Gastrocnemius medialis (tissue), 4 donors: ENCODE measurements at places on chromosomes 3 and 15. TPM values are rescaled to one million over a fixed set of nuclear protein-coding genes. Genes with fewer than 3 reads are reported as not detected.

GRCh38 chr3:197953325-197953724 is 3.3 kb downstream of the RPL35A start:
- peaks cover 27% of the 10 kb centered on the region for H3K4me1 ChIP-seq
- DNase-seq, result no peak
- no peaks in the 10 kb centered on the region for H3K27me3 ChIP-seq

- no peak overlapping the region for H3K27ac ChIP-seq
- H3K4me1 ChIP-seq, result no peaks in the 10 kb centered on the region
- H3K27me3 ChIP-seq, result no peaks in the 10 kb centered on the region
- DNase-seq, result no peak
Observed at GRCh38 chr3:138032567-138032966, 22.6 kb downstream of the CLDN18 start.

DNA sequence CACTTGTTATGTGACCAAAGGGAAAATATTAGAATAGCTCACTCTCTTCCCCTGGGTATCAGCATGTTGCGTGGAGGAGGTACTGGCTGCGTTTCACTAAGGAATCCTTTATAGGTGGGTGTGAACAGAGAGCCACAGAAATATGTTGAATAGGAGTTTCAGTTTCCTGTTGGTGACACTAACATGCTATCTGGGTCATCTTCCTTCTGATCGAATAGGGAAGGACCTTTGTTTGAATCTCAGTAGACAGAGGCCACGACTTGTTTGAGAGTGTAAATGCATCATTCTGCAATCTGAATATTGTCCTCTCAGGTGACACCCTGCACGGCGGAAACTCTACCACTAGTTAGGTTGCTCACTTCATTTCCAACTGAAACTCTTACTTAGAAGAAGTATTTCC is 157.9 kb upstream of the SLC2A2 start:
- DNase-seq, result no peak
- H3K27me3 ChIP-seq, result no peaks in the 10 kb centered on the region
- H3K36me3 ChIP-seq, result no peaks in the 10 kb centered on the region
- no peak overlapping the region for H3K4me3 ChIP-seq
- peaks cover 29% of the 10 kb centered on the region for H3K4me1 ChIP-seq

DNA sequence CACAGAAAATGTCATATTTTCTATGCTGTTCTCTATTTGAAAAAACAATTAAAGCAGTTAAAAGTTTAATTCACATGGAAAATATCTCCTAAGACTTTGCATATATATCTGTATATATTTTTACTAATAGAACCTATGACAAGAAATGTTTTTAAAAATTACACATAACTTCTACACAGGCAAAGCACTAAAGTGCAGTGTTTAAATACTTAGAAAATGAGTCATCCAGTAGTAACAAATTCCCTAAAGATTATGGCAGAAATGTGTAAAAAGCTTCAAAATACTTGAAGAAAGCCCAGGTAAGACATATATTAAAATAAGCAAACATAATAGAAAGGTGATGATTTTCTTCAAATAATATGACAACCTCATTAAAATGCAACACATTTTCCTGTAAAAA is 236.6 kb downstream of the TBC1D5 start:
- no peaks in the 10 kb centered on the region for H3K27me3 ChIP-seq
- H3K36me3 ChIP-seq, result no peaks in the 10 kb centered on the region
- no peak for DNase-seq
- no peak overlapping the region for H3K27ac ChIP-seq
- H3K4me1 ChIP-seq, result no peaks in the 10 kb centered on the region

GRCh38 chr3:164683489-164683888 is 394.8 kb downstream of the SI start:
- no peak overlapping the region for H3K4me3 ChIP-seq
- no peaks in the 10 kb centered on the region for H3K27me3 ChIP-seq
- no peak for DNase-seq
- no peak overlapping the region for H3K27ac ChIP-seq

- no peak overlapping the region for H3K27ac ChIP-seq
- H3K27me3 ChIP-seq, result no peaks in the 10 kb centered on the region
- no peak for DNase-seq
- no peaks in the 10 kb centered on the region for H3K36me3 ChIP-seq
- H3K4me3 ChIP-seq, result no peak overlapping the region
- H3K4me1 ChIP-seq, result no peaks in the 10 kb centered on the region
Observed at GRCh38 chr3:78802562-78802930, 965.3 kb downstream of the ROBO1 start.

DNA sequence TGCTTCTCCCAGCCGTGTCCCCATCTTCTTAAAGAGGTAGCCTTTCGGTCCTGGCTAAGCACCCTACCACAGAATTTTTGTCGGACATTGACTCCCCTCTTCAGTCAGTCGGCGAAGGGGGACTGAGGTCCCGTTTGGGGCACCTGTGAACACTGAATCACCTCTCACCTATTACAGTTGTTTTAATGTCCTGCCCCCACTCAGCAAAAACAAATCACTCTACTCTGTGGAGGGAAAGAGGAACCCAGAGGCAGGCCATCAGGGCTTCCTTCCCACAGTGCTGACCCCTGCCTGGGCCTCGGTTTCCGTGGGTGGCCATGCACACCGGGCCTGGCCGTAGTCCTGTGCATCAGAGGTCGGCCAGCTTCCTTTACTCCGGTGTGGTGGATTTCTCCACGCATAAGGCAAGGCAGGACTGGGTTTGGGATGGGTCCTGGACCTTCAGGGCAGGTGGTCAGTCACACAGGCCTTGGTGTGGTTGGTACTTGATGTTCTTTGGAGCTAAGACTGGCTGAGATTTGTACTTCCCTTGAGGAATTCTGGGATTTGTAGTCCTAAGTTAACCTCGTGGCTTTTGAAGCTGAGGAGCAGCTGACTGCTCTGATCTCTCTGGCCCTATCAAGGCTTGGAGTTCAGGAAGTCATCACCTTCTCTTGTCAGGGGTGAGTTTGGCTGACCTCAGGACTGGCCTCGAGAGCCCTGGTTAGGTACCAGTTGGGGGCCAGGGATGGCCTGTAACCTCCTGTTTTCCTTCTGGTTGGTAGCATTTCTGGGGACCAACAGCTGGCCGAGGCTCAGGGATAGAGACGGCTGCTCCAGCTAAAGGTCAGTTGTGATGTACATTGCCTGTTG is 627 bp upstream of the FAM131A start:
- peak overlapping the region; percentile 75 for H3K4me3 ChIP-seq
- H3K27me3 ChIP-seq, result no peaks in the 10 kb centered on the region
- DNase-seq, result peak; percentile 68
- peaks cover 44% of the 10 kb centered on the region for H3K4me1 ChIP-seq

DNA sequence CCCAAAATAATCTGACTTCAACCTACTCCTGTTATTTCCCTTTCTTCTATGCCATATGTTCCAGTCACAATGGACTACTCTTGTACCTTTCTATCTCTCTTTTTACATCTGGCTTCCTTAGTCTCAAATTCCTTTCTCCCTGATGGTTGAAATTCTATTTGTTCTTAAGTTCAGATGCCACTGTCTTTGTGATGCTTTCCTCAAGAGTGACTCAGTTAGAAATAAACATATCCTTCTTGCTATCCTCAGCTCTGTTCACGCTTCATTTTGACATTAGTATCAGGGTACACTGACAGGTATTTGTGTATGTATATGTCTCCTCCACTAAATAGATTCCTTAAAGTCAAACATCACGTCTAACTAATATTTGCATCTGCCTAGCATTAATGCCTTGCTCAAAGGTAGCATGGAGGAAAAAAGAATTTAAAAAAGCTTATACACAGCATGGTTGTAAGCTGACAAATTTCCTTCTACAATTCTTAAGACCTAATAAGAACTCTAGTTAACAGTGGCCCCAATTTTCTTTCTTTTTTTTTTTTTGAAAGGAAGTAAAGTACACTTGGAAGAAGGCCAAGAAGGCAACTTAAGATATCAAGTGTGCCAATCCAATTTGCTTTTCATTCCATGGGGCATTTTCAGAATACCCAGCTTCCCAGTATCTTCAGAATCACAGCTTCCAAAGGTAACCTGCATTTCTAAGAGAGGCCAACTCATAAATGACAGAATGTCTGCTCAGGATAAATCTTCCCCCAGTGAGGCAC is 58.0 kb downstream of the CHAC1 start:
- no peaks in the 10 kb centered on the region for H3K27me3 ChIP-seq
- H3K4me3 ChIP-seq, result no peak overlapping the region
- H3K4me1 ChIP-seq, result peaks cover 28% of the 10 kb centered on the region
- no peaks in the 10 kb centered on the region for H3K36me3 ChIP-seq
- no peak overlapping the region for H3K27ac ChIP-seq

- H3K27ac ChIP-seq, result no peak overlapping the region
- no peaks in the 10 kb centered on the region for H3K36me3 ChIP-seq
- no peaks in the 10 kb centered on the region for H3K4me1 ChIP-seq
Observed at GRCh38 chr3:79111375-79112052, 656.3 kb downstream of the ROBO1 start.

DNA sequence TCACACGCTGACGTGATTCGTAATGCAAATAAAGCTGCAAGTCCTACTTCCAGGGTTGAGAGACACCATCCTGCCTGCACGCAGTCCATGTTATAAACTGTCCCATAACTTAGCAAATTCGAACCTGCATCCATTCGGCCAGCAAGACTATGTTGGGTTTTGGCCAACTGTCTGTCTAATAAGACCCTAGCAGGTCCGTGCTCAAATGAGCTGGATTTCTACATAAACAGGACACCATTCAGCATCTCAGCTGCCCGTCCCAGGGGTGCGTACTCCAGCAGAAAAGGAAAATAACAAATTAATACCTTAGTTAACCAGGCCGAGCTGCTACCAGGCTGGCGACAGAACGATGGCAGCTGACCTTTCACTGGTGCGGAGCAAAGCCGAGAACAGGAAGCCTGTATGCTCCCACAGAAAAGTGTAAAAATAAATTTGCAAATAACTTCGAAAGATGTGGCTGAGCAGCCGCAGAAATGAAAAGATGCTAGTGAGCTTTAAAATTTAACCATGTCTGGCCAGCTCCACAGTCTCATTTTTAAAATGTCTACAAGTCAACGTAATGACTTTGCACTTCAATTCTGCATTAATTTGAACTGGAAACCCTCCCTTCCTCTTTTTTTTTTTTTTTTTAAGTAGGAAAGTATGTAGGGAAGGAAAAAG is 97.1 kb upstream of the SNRPA1 start:
- H3K36me3 ChIP-seq, result no peaks in the 10 kb centered on the region
- no peak overlapping the region for H3K4me3 ChIP-seq
- no peaks in the 10 kb centered on the region for H3K27me3 ChIP-seq
- H3K4me1 ChIP-seq, result no peaks in the 10 kb centered on the region

DNA sequence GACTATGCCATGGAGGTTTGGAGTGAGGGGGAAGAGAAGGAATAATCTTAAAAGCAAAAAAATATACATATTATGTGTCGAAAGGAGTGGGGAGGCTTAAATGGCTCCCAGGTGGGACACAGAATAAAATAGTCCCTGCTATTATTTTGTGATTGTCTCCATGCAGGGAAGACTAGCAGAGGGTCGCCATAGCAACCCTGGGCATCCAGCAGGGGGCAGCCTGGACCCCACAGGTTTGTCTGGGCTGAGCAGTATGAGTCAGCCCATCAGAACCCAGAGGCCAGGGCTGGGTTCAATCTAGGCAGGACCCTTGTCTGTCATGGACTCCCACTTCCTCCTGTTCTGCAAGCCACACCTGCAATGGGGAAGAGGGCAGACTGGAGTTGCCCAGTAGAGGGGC is 17.6 kb upstream of the LINGO1 start:
- DNase-seq, result no peak
- no peak overlapping the region for H3K27ac ChIP-seq
- H3K4me1 ChIP-seq, result no peaks in the 10 kb centered on the region
- H3K36me3 ChIP-seq, result no peaks in the 10 kb centered on the region
- H3K27me3 ChIP-seq, result peaks cover 13% of the 10 kb centered on the region

DNA sequence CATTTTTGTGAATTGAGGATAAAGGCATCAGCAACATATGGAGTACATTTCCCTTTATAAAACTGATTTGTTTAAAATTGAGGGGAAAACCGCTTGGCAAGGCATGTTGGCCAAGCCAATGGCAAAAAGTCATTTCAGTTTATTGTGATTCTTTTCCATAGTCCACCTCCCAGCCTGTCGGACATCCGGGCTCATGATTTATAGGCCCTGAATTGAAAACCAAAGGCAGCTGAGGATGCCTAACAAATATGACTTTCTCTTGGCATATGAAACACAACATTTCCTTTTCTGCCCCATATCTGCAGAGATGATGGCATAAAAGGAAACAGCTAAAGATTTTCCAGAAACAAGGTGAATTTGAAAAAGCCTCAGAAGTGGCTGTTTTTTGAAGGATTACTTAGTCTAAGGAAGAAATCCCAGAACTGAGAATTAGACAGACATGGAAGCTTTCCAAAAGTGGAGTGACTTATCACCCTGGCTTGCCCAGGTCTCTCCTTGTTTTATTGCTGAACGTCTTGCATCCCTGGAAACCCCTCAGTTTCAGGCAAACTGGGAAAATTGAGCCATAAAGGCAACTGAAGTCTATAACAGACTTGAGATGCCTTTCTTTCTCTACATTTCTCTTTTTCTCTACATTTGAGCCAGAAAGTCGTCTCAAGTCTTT is 74.0 kb downstream of the COL8A1 start:
- H3K4me3 ChIP-seq, result no peak overlapping the region
- H3K27me3 ChIP-seq, result no peaks in the 10 kb centered on the region
- no peak overlapping the region for H3K27ac ChIP-seq
- DNase-seq, result no peak
- no peaks in the 10 kb centered on the region for H3K36me3 ChIP-seq

GRCh38 chr3:172438186-172438585 is 10.1 kb downstream of the GHSR start:
- no peaks in the 10 kb centered on the region for H3K4me1 ChIP-seq
- no peak for DNase-seq
- no peak overlapping the region for H3K4me3 ChIP-seq

- no peaks in the 10 kb centered on the region for H3K27me3 ChIP-seq
- DNase-seq, result no peak
Observed at GRCh38 chr3:158911586-158911985, 109.7 kb downstream of the MFSD1 start.

- no peaks in the 10 kb centered on the region for H3K4me1 ChIP-seq
- no peak for DNase-seq
- no peaks in the 10 kb centered on the region for H3K27me3 ChIP-seq
- H3K4me3 ChIP-seq, result no peak overlapping the region
Observed at GRCh38 chr3:156445117-156446090, 109.5 kb downstream of the SSR3 start.

DNA sequence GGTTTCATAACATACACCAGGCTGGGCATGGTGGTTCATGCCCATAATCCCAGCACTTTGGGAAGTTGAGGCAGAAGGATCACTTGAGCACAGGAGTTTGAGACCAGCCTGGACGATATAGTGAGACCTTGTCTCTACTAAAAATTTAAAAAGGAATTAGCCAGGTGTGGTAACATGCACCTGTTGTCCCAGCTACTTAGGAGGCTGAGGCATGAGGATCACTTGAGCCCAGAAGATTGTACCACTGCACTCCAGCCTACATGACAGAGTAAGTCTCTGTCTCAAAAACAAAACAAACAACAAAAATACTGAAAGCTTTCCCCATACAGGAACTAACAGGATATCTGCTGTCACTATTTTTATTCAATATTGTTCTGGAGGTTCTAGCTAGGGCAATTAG is 20.9 kb downstream of the GREM1 start:
- H3K4me3 ChIP-seq, result no peak overlapping the region
- DNase-seq, result no peak
- no peaks in the 10 kb centered on the region for H3K36me3 ChIP-seq
- no peak overlapping the region for H3K27ac ChIP-seq

Gene FBXO40
- total RNA-seq, result 7.2 TPM

Gene ALPK3
- total RNA-seq, result 292 TPM

Gene ZKSCAN7
- total RNA-seq, result 1.6 TPM

Gene LRRIQ4
- total RNA-seq, result not detected
